ENCODE measurements at places on chromosomes 4 and X.

DNA sequence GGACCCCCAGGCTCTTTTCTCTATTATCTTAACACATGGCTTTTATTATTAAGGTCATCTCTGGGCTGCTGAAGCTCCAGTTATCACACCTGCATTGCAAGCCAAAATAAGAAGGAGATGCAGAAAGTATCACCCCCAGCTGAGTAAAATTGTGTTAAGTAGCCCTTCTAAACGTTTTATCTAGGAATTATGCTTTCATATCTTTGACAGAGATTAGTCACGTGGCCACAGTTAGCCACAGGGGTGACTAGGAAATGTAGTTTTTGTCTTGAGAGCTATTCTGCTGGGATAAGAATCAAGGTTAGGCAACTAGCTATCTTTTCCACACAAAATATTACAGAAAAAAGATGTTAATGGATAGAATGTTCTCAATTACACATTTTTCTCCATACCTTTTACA is 102.1 kb downstream of the ANXA3 start:
- ATAC-seq, result peak; percentile 56

DNA sequence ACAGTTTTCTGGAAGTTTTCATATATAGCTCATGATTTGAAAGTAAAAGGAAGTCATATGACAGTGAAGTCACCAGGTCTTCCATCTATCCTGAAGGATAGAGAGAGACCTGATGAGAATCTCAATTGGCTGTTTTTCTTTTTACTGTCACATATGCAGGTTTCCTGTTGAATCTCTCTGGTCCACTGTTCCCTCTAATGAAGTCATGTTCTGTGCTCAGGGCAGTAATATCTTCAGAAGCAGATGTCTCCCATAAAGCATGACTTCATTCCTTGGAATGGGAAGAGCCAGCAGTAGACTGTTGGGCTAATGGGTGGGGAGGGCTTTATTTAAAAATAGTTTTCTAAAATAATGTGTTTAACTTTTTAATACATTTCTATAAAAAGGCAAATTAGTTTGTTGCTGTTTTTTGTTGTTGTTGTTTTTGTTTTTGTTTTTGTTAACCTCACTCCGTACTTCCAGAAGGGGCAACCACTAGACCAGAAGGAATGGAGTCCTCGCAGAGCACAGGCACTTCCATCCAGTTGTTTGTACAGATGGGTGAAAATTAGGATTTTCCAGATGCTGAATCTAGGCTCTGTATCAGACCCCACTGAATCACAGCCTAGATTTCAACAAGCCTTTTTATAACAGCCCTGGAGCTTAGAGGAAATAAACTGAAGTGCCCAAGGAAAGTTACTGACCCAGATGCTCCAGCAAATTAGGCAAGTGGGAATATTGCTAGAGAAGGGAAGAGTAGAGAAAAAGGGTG is 54.2 kb downstream of the AWAT2 start:
- ATAC-seq, result no peak

GRCh38 chr4:6461301-6462165 is 10.9 kb downstream of the PPP2R2C start:
- no peak for ATAC-seq

DNA sequence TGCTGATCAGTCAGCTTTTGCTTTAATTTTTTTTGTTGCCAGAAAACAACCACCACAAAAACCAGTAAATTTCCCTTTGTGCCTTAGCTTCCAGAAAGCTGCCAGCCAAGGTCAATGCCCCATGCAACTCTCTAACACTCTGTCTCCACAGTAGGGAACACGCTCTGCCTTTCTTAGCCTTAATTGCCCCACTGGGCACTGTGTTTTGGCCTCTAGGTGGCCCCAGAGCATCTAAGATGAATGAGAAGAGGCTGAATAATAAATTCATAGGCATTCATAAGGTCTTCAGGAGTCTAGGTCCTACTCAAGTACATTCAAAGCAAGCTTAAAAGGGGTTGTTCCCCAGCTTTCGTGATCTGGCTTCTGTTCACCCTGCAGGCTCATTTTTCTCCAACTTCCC is 57.7 kb upstream of the PASD1 start:
- peak; percentile 84 for ATAC-seq
